ENCODE measurements at places on chromosomes 3 and 15. TPM values are rescaled to one million over a fixed set of nuclear protein-coding genes. Genes with fewer than 3 reads are reported as not detected.

SH2D7 gene
- 0.22 TPM for polyA plus RNA-seq

LTK gene
- polyA plus RNA-seq, result 1.2 TPM

DNA sequence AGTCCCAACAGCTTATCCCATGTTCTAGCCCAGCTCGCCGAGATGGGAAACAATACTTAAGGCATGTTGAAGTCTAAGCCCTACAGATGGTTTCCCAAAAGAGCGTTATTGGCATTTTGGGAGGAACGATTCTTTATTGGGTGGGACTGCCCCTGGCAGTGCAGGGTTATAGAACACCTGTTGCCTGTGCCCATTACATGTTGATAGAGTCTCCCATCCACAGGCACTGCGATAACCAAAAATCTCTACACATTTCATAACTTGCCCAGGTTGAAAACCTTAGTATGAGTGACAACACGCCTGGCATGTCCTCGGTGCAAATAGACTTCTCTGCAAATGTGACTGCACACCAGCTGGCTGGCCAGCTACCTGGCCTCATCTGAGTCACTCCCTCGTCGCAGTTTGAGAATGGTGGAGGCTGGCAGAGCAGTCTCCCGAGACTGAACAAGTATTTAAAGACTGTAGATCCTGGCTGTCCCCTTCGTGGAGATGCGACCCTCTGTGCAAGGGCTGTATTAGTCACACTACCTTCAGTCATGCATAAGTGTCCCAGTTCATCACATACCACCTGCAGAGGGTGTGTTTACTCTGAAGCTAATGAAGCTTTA, 18.7 kb downstream of the ZNF80 start:
- DNase-seq, result no peak

DNA sequence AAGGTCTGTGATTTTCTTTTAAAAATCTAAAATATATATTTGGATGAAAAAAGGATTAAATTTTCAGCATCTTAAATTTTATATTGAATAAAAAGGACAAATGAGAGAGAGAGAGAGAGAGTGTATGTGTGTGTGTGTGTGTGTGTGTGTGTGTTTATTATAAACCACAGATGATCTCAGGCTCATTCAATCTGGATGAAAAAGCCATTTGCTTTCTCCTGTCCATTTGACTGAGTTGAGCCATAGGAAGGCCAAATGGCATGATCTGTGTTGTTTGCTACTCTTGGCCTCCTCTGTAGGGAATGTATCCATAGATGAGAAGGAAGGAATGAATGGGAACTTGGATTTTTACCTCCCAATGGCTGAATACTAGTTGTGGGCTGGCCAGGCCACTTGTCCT, 92.5 kb upstream of the MEX3B start:
- no peak for DNase-seq

GRCh38 chr3:44761424-44762169, at the start of the genes KIAA1143 and KIF15:
TSS of gene KIAA1143 (minus strand) at chr3:44761619. CDS start at chr3:44761602, 17 bp downstream.
TSS of gene KIF15 (plus strand) at chr3:44761794. CDS start at chr3:44761866, 72 bp downstream.
- DNase-seq, result peak; percentile 98

- no peak for DNase-seq
Measured at GRCh38 chr3:21407743-21408142, 343.3 kb downstream of the ZNF385D start.

All from hepatocyte (in vitro differentiated cells).